Mesothelial cell of epicardium (in vitro differentiated cells): ENCODE measurements at places on chromosomes 4 and X. TPM values are rescaled to one million over a fixed set of nuclear protein-coding genes. Genes with fewer than 3 reads are reported as not detected.

DNA sequence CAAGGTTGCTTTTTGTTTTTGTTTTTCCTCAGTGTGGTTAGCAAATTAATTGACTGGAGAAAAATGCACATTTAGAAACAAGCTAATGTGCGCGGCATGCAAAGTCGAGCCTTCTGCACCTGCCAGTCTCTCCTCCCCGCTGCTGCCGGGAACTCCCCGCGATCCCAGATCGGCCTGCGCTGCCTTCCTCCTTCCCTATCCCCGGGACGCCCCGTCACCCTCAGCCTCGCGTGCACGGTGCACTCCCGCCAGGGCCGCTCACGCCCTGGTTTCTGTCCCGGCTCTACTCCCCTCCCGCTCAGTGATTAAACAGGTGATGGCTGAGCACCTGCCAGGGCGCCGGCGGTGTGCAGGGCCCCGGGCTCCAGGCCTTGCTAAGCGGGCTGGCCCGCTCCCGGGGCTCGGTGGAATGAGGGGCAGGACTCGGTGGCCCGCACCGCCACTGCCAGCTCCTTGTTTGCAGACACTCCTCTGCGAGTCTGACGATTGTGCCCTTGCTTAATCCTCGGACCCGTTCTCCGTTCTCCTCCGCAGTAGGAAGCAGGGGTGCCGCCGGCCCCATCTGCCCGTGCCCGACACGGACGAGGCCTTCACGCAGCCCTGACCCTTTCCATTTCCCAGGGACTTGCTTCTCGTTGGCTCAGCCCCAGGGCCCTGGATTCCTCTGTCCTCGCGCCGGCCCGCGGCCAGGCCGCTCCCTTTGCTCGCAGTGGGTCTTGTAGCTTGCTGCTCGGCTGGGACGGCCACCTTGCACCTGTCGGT is 143.4 kb downstream of the TRIML1 start:
- DNase-seq: peak; percentile 56
- no peak overlapping the region for H3K27ac ChIP-seq
- peaks cover 43% of the 10 kb centered on the region for H3K27me3 ChIP-seq
- peaks cover 11% of the 10 kb centered on the region for H3K4me1 ChIP-seq
- H3K4me3 ChIP-seq: peak overlapping the region; percentile 68

GRCh38 chr4:89610236-89610635 is 226.7 kb downstream of the SNCA start:
- no peaks in the 10 kb centered on the region for H3K36me3 ChIP-seq
- H3K4me3 ChIP-seq: no peak overlapping the region
- no peak overlapping the region for H3K27ac ChIP-seq
- no peaks in the 10 kb centered on the region for H3K4me1 ChIP-seq

NKRF gene
- 11.0 to 11.6 TPM (median 11.0 TPM) in 3 replicates for total RNA-seq

DNA sequence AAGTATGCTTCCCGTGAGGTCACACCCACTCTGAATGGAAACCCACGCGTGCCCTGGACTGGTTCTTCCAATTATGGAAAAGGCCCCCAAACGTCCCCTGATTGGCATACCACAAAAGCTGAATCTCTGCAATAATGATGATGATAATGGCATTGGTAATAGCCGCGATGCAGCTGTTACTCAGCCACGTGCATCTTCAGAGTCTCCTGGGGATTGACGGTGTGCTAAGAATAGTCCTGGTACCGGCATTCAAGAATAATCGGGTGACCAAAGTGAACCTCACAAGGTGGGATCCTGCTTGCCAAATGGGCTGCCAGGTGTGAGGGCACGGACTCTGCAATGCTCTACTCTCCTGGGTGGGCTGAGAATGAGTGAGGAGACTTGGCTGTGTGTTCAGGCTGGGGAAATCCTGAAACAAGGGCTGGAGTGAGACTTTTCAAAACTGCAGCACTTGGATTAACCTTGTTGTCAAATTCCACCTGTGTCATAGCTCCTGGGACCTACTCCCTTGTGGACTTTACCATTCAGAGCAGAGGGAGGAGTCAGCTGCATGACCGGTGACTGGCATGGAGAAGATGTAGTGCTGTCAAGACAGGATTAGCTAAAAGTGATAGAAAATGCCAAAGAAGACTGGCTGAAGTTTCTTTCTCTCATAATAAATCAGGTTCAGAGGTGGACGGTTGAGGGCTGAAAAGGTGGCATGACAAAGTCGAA is 615.4 kb downstream of the MID1IP1 start:
- H3K4me3 ChIP-seq: no peak overlapping the region
- no peaks in the 10 kb centered on the region for H3K36me3 ChIP-seq
- DNase-seq: no peak
- peaks cover 26% of the 10 kb centered on the region for H3K4me1 ChIP-seq
- H3K27ac ChIP-seq: no peak overlapping the region

MGARP gene
- total RNA-seq: 0.34 to 0.76 TPM (median 0.69 TPM) in 3 replicates

PRDM8 gene
- 1.6 to 2.4 TPM (median 1.7 TPM) in 3 replicates for total RNA-seq

DNA sequence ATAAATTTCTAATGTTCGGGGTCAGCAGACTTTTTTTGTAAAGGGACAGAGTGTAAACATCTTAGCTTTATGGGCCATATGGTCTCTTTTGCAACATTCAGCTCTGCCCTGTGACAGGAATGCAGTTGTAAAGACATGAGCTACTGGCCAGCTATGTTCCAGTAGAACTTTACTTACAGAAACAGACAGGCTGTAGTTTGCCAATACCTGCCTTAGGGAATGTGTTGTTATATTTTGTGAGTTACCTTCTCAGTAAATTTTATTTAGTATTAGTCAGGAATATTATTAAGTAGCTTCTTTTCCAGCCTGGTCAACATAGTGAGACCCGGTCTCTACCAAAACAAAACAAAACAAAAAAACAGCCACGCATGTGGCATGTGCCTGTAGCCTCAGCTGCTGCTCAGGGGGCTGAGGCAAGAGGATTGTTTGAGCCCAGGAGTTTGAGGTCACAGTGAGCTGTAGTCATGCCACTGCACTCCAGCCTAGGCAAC is 48.7 kb downstream of the HTT start:
- peaks cover 35% of the 10 kb centered on the region for H3K36me3 ChIP-seq
- H3K27ac ChIP-seq: peak overlapping the region; percentile 81
- H3K27me3 ChIP-seq: no peaks in the 10 kb centered on the region
- no peak overlapping the region for H3K4me3 ChIP-seq
- no peak for DNase-seq

- H3K4me1 ChIP-seq: no peaks in the 10 kb centered on the region
- H3K27me3 ChIP-seq: no peaks in the 10 kb centered on the region
- H3K27ac ChIP-seq: no peak overlapping the region
- no peak for DNase-seq
- H3K4me3 ChIP-seq: no peak overlapping the region
- H3K36me3 ChIP-seq: no peaks in the 10 kb centered on the region
Measured at GRCh38 chr4:132982151-132982550, 166.9 kb upstream of the PCDH10 start.

DNA sequence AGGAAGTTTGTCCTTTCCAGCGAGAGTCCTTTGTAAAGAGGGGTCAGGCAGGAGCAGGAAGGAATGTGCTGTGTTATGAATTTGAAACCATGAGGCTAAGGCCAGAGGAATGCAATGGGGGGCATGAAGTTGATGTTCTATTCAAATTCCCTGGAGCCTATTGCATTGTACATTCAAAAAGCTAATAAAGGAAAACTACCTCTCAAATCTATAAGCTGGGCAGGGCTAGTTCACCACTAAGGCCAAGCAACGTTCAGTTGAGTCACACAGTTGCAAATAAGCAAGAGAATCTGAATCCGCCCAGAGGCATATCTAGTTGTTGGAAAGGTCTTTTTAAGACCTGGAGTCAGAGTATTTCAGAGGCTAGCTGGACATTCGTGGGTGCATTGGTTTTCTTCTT is 148.3 kb downstream of the DCTD start:
- no peak for DNase-seq
- H3K4me1 ChIP-seq: peaks cover 3% of the 10 kb centered on the region
- H3K27me3 ChIP-seq: no peaks in the 10 kb centered on the region
- H3K36me3 ChIP-seq: peaks cover 13% of the 10 kb centered on the region
- no peak overlapping the region for H3K4me3 ChIP-seq

SMIM14 gene
- 13.7 to 16.7 TPM (median 15.9 TPM) in 3 replicates for total RNA-seq

LRP2BP gene
- total RNA-seq: 1.4 to 1.9 TPM (median 1.6 TPM) in 3 replicates

FHIP1A gene
- 13.9 to 16.8 TPM (median 14.0 TPM) in 3 replicates for total RNA-seq

DNA sequence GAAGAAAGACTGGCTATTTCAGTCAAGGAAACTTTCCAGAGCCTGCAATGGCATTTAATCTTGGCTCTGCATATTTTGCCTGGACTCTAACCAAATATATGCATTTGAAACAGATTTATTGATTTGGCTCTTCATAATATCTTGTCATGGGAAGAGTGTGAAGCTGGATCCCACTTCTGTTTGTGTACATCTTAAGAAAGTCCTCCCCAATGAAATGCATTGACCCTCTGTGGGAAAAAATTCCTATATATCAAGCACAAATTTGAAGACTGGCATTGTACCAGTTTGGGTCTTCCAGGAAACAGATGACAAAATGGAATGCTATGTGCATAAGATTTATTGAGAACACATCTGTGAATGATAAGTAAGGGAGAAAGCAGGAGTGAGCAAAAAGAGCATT is 897.3 kb upstream of the TENM3 start:
- H3K27ac ChIP-seq: no peak overlapping the region
- no peak overlapping the region for H3K4me3 ChIP-seq
- no peaks in the 10 kb centered on the region for H3K27me3 ChIP-seq
- no peak for DNase-seq
- H3K36me3 ChIP-seq: peaks cover 6% of the 10 kb centered on the region

DNA sequence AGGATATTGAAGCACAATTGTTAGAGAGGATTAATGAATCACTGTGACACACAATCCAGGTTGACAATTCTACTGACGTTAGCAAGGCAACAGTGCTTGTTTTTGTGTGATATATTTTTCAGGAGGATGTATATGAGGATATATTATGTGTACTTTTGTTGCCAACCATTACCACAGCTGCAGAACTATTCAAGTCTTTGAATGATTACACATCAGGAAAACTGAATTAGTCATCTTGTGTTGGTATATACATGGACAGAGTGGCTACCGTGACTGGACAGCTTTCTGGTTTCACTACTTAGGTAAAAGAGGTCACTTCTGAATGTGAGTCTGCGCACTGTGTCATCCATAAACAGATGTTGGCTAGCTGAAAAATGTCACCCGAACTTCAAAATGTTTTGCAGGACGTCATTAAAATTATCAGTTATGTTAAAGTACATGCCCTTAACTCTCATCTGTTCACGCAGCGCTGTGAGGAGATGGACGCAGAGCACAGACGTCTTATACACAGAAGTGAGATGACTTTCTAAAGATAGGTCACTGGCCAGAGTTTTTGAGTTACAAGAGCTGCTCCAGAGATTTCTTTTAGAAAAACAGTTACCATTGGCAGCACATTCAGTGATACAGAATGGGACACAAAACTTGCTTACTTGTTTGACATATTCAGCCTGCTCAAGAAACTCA is 69.0 kb downstream of the MRPL1 start:
- no peaks in the 10 kb centered on the region for H3K27me3 ChIP-seq
- no peak overlapping the region for H3K27ac ChIP-seq
- H3K36me3 ChIP-seq: peaks cover 20% of the 10 kb centered on the region
- DNase-seq: no peak
- H3K4me1 ChIP-seq: peaks cover 9% of the 10 kb centered on the region
- H3K4me3 ChIP-seq: no peak overlapping the region

- H3K27ac ChIP-seq: no peak overlapping the region
- no peak overlapping the region for H3K4me3 ChIP-seq
- no peaks in the 10 kb centered on the region for H3K27me3 ChIP-seq
Measured at GRCh38 chrX:129525162-129525561, 1.9 kb upstream of the SMARCA1 start.

DNA sequence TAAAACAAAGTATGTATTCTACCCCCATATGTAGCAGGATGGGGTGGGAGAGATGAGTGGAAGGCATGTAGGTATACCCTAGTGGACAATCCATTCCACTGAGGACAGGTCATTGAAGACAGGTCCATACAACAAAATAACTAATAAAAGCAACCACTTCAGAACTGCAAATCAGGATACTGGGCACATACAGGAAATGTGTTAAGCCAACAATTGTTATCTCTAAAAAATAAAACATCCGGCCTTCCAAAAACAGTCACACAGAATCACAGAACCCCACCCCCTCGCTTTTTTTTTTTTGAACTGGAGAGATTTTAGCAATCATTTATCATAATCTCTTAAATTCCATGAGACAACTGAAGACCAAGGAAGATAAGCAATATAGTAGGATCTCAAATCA is 112.9 kb downstream of the FRYL start:
- H3K4me3 ChIP-seq: no peak overlapping the region
- H3K27me3 ChIP-seq: no peaks in the 10 kb centered on the region
- no peak overlapping the region for H3K27ac ChIP-seq
- H3K4me1 ChIP-seq: no peaks in the 10 kb centered on the region

DNA sequence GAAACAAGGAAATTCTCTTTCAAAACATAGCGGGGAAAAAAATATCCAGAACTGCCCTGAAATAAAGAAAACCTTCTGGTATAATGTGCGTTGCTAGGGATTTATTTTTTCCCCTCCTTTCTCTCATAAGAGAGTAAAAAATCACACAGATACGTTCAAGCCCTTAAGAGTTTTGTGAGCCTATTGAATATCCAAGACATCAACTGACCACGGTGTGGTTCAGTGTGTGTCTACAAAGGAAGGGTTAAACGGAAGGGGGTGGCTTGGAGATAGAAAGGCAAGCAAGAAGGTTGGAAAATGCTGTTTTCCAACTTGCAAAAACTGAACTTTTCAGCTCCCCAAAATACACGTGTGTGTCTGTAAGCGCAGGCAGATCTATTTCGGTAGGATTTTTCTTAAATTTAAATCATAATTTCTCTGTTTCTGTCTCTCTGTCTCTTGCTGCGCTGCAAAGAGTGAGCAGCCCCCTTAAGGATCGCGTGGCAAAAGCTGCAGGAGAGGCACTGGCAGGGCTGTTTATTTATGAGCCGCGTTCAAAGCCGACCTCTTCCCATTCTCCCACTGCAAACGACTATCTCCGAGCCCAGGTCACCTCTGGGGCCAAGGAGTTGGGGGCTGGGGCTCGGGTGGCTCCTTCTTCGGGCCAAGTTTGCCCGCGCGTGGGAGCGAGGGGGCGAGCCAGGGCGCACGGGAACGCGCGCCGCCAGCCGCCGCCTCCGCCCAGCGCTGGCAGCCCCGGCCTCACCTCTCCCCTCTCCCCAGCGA is 492 bp upstream of the SLIT2 start:
- H3K4me3 ChIP-seq: peak overlapping the region; percentile 97
- H3K27ac ChIP-seq: peak overlapping the region; percentile 66
- no peak for DNase-seq
- peaks cover 1% of the 10 kb centered on the region for H3K36me3 ChIP-seq

FMR1NB gene
- total RNA-seq: not detected in 3 replicates

GRCh38 chrX:37817176-37817575 is 30.2 kb downstream of the DYNLT3 start:
- H3K27me3 ChIP-seq: no peaks in the 10 kb centered on the region
- H3K36me3 ChIP-seq: no peaks in the 10 kb centered on the region
- H3K4me1 ChIP-seq: no peaks in the 10 kb centered on the region
- H3K4me3 ChIP-seq: no peak overlapping the region

MND1 gene
- total RNA-seq: 7.5 to 9.1 TPM (median 7.7 TPM) in 3 replicates

GRCh38 chr4:77169481-77169880 is 12.5 kb downstream of the CCNG2 start:
- H3K27ac ChIP-seq: peak overlapping the region; percentile 70
- peaks cover 52% of the 10 kb centered on the region for H3K36me3 ChIP-seq
- DNase-seq: no peak
- H3K4me1 ChIP-seq: peaks cover 24% of the 10 kb centered on the region
- H3K4me3 ChIP-seq: no peak overlapping the region

- no peak for DNase-seq
- no peaks in the 10 kb centered on the region for H3K36me3 ChIP-seq
- no peaks in the 10 kb centered on the region for H3K27me3 ChIP-seq
- H3K4me1 ChIP-seq: peaks cover 27% of the 10 kb centered on the region
- no peak overlapping the region for H3K4me3 ChIP-seq
- H3K27ac ChIP-seq: no peak overlapping the region
Measured at GRCh38 chr4:139603576-139604410, 47.8 kb upstream of the SETD7 start.

- H3K27me3 ChIP-seq: no peaks in the 10 kb centered on the region
- no peak for DNase-seq
- H3K27ac ChIP-seq: no peak overlapping the region
- no peaks in the 10 kb centered on the region for H3K36me3 ChIP-seq
- H3K4me1 ChIP-seq: no peaks in the 10 kb centered on the region
Measured at GRCh38 chrX:130772105-130772775, 130.8 kb downstream of the ENOX2 start.
